ENCODE measurements at places on chromosomes 5 and 9.

- no peak for DNase-seq
These were observed 293.6 kb downstream of the FER start for GRCh38 chr5:109041317-109041716.

GRCh38 chr5:123720955-123721354 lies 209.0 kb downstream of the CSNK1G3 start:
- DNase-seq: no peak

- DNase-seq: no peak
These were observed 239.3 kb downstream of the CETN3 start for GRCh38 chr5:90170261-90170660.

DNA sequence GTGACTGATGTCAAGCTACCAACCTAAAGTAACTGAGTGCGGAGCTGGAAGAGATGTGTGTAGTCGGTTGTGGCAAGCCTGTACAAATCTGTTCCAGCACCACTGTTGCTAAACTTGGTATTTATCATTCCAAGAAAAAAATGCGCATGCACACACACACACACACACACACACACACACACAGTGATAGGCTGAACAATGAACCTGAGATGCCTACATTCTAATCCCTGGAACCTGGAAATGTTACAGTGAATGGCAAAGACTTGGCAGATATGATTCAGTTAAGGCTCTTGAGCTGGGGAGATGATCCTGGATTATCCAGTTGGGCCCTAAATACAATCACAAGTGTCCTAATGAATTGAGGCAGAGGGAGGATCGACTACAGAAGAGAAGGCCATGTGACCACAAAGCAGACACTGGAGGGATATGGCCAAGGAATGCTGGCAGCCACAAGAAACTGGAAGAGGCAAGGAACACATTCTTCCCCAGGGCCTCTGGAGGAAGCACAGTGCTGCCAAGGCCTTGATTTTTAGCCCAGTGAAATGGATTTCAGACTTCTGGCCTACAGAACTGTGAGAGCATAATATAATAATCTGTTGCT lies 49.7 kb upstream of the LHFPL2 start:
- no peak for DNase-seq

DNA sequence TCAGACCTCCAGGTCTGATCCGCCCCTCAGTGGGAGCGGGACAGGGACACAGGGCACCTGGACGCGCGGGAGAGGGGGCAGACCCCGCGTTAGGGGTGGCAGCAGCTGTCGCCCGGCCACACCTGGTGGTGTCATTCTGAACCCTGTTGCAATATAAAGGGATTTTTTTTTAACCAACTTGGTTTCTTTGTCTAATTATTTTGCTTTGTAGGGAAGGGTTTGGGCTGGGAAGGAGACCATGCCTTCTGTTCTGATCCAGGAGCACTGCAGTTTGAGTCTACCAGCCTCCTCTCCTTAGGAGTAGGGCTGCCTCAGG lies 10.9 kb upstream of the ASS1 start:
- no peak for DNase-seq

DNA sequence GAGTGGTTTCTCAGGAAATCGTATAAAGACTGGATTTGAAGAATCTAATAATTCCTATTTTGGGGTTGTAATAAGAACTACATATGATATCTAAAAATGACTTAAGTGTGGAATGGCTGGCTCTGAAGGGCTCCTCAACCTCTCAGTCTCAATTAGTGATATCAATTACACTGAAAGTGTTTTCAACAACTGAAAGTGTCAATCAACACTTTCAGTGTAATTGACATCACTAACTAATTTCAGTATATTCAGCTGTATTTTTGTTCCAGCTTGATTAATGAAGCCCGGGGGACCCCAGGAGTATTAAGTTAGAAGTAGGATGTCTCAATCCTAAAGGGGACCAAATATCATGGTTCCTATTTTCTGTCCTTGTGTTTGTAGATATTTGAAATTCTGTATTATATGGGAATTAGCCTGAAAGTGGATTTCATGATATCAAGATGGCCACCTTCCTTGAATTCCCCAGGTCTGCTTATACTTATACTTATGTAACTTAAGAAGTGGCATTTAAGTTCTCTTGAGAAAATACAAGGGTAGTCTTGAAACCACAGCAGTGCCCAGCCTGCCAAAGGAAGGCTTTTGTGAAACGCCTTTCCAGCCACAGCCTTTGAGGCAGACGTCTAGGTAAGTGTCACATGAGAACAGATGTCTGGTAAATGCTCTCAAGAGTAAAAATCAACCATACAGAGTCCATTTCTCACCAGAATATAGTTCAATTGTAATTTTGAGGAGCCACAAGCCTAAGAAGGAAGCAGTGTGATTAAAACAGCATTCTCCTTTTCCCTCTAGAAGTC lies 4.6 kb downstream of the BASP1 start:
- no peak for DNase-seq

DNA sequence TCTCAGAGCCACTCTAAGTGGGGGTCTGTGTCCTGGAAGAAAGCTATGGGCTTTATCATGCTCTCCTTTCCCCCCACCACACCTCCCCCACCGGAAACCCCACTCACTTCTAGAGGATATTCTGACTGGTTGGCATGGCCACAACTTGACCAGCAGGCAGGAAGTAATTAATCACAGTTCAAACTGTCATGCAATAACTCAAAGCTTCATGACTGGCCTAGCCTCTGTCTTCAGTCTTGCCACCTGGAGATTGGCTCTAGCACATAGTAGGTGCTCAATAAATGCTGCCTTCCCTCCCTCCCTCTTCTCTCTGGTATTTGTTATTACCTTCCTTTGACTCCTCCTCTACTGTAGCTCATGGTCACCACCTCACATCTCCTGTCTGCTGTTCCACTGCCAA lies 124.7 kb downstream of the GABBR2 start:
- no peak for DNase-seq

GRCh38 chr9:123493627-123494026 lies 137.6 kb downstream of the CRB2 start:
- no peak for DNase-seq

- DNase-seq: no peak
These were observed 47.5 kb downstream of the RAPGEF6 start for GRCh38 chr5:131587541-131587940.

DNA sequence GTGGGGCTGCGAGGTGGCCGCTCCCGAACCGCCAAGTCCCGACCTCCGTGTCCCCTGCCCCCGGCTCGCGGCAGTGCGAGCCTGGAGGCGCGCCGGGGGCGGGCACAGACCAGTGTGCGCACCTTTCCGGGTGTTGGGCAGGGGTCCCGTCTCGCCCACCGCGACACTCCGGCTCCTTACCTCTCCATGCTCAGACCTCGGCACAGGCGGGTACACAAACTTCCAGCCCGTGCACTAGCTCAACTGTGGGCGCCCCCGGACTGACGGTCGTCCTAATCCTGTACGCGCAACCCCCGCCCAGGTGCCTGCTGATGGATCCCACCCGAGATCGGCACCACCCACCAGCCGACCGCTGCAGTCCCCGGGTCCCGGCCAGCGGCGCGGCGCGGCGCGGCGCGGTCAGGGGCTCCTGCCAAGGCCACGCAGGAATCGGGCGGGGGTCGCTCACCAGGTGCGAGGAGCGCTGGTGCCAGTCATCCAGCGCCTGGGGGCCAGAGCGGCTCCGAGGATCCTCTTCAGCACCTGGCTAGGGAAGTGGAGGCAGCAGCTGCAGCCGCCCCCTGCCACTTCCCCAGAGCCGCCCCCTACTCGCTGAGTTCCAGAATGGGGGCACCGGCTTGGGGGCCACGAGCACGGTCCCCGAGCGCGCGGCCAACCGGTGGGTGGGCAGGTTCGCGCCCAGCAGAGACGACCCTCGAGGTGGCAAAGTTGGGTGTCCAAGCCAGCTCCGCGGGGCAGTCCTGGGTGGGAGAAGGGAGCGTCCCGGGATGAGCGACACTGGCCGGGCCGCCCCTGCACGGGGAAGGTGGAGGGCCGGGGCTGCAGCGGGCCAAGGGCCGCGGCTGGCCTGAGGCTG lies 511 bp downstream of the SEMA5A start:
- DNase-seq: no peak

GRCh38 chr9:14733133-14733532 lies 10.6 kb upstream of the CER1 start:
- no peak for DNase-seq

- DNase-seq: no peak
These were observed 182.0 kb downstream of the GRIA1 start for GRCh38 chr5:153672347-153673090.

GRCh38 chr5:141121563-141121962 lies at the start of gene PCDHB4:
TSS of gene PCDHB4 (plus strand) at chr5:141121818. CDS start at chr5:141121999, 181 bp downstream.
- no peak for DNase-seq

DNA sequence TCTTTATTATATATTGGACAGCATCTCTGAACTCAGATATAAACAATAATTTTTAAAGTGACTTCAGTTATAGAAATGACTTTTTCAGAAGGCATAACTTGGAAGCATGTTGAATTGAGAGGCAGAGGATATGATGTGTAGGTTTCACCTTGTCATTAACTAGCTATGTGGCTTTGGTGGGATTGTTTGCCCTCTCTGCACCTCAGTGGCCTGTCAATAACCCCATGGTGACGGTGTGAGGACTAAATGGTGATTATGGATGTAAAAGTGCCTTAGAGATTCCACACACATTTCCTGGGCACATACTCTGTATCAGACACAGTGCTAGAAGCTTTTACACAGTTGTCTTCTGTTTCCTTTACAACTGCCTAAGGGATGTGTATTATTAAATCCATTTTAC lies 234.9 kb upstream of the TRIM32 start:
- no peak for DNase-seq

GRCh38 chr9:29322240-29322639 lies 1749.0 kb upstream of the C9orf72 start:
- no peak for DNase-seq

- DNase-seq: no peak
These were observed 23.2 kb upstream of the PTGS1 start for GRCh38 chr9:122347348-122348287.

DNA sequence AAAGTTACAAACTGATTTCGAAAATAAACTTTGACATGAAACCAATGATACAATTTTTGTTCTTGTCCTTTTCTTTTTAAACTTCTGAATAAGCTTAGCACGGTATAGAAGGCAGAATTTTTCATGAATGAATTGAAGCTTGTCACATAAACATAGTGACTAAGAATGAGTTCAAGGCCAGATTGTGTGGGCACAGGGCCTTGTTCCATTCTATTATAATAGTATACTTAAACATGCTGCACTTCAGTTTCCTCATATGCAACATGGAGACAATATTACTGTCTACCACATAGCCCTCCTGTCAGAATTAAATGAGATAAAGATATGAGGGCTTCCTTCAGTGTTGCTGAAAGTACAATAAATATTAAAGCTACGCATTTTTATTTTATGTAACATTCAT lies 204.2 kb upstream of the HAPLN1 start:
- DNase-seq: no peak

DNA sequence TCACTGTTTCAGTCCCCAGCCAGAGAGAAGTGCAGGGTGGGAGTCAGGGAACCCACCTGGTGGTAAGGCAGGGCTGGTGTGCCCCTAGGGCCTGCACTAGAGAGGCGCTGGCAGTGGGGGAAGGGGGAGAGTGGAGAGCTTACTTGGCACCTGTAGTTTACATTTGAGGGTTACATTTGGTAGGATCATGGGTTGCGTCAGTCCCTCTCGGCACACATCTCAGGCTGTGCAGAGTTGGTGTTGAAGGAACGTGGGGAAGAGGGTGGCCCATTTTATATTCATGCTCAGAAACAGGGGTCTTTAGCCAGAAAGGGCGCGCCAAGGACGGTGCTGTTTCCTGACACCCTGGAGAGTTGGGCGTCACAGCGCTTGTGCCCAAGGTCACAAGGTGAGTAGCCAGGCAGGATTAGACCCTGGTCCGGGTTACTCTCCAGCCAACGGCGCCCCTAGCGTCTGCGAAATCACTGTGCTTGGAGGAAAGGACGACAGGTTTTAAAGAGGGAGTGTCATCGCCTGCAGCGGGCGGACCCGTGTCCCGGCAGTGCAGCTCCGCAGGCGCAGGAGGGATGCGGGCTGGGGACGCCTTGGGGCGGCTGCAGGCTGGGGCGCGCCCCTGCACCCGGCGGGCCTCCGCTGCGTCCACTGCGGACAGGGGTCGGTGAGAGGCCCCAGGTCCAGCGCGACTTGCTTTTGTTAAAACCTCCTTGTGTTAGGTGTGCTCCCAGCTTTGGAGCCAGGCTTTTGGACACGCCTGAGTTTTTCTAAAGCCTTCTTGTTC lies 272.6 kb downstream of the FANCC start:
- DNase-seq: no peak

DNA sequence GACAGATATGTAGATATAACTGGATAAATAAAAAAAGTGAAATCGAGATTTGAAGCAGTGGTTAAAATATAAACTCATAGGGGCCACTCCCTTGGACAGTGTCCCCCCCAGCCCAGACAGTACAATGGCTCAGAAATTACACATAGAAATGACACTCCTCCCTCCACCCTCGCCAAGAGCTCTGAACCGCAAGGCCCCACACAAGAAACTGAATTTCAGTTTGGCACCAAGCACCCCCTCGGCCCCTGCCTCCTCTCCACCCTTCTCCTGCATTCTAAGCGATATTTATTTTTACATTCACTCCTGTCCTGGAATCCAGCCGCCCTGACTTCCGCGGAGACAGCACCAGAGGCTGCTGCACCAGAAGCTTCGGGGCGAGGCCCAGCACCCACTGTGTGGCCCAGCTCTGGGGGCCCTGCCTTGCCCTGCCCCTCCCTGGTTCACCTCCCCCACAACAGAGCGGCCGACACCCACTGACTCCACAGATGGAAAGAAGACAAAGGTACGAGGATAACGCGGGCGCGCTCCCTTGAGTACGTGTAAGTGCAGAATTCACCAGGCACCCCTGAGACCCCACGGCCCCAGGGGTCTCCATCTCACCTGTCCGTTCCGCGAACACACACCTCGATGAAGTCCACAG lies 11.0 kb downstream of the STC2 start:
- no peak for DNase-seq

DNA sequence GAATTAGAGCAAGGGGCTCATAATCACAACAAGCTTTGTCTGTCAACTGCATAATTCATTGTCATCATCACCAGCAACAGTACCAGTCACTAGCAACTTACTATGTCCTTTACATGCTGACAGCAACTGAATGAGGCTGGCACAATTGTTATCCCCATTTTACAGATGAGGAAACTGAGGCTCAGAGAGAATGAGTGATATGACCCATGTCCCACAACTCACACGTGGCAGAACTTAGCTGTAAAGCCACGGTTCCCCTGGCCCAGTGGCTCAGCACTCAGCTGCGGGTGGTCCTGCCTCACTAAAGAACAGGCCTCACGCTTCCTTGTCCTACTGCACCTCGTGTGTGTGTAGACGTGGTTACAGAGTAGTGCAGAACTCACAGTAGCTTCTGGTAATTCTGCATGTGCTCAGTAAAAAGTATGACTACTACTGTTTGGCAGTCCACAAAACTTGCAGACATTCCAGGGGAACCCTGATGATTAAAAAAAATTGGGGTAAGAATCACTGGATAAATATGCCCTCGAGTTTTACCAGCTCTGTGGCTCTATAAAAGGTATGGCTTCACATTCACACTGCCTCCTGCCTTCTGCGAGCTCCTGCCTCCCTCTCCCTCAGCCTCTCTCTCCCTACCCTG lies 30.2 kb downstream of the AFAP1L1 start:
- no peak for DNase-seq

GRCh38 chr5:151284392-151284967 lies 19.1 kb downstream of the SLC36A3 start:
- no peak for DNase-seq
